Psoas muscle (tissue), 8 donors: ENCODE measurements at places on chromosomes 5 and 9.
A peak's percentile ranks its signal among the peaks of the same experiment; 100 is the strongest.

GRCh38 chr5:20590356-20590755, 602.4 kb upstream of the CDH18 start:
- H3K4me3 ChIP-seq = no peak overlapping the region
- H3K27me3 ChIP-seq = no peaks in the 10 kb centered on the region
- H3K27ac ChIP-seq = no peak overlapping the region
- H3K36me3 ChIP-seq = no peaks in the 10 kb centered on the region
- no peaks in the 10 kb centered on the region for H3K4me1 ChIP-seq

GRCh38 chr5:68315679-68316271, 100.2 kb downstream of the PIK3R1 start:
- no peaks in the 10 kb centered on the region for H3K4me1 ChIP-seq
- no peaks in the 10 kb centered on the region for H3K27me3 ChIP-seq
- H3K27ac ChIP-seq = no peak overlapping the region
- DNase-seq = no peak

DNA sequence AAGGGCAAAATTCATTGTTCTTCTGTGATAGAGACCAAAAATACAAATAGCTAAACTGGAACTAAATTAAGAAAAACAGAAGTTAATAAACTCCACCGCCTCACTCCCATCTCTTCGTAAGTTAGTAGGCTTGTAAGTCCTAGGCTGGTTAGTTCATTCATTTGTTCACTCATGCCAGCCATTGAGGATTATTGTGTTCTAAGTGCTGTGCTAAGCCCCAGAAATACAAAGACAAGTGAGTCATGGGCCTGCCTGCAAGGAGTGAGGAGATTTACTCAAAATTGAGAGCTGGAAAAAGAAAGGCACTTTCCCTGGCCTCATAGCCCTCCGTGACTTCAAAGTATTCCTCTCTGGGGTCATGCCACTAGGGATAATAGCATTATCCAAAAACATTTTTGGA, 8.5 kb downstream of the DOCK8 start:
- DNase-seq = no peak
- no peaks in the 10 kb centered on the region for H3K27me3 ChIP-seq
- H3K36me3 ChIP-seq = no peaks in the 10 kb centered on the region
- H3K4me3 ChIP-seq = no peak overlapping the region

GRCh38 chr5:142145106-142145900, 36.7 kb downstream of the NDFIP1 start:
- no peaks in the 10 kb centered on the region for H3K27me3 ChIP-seq
- H3K4me3 ChIP-seq = no peak overlapping the region
- DNase-seq = peak; percentile 36
- H3K27ac ChIP-seq = no peak overlapping the region
- no peaks in the 10 kb centered on the region for H3K4me1 ChIP-seq

DNA sequence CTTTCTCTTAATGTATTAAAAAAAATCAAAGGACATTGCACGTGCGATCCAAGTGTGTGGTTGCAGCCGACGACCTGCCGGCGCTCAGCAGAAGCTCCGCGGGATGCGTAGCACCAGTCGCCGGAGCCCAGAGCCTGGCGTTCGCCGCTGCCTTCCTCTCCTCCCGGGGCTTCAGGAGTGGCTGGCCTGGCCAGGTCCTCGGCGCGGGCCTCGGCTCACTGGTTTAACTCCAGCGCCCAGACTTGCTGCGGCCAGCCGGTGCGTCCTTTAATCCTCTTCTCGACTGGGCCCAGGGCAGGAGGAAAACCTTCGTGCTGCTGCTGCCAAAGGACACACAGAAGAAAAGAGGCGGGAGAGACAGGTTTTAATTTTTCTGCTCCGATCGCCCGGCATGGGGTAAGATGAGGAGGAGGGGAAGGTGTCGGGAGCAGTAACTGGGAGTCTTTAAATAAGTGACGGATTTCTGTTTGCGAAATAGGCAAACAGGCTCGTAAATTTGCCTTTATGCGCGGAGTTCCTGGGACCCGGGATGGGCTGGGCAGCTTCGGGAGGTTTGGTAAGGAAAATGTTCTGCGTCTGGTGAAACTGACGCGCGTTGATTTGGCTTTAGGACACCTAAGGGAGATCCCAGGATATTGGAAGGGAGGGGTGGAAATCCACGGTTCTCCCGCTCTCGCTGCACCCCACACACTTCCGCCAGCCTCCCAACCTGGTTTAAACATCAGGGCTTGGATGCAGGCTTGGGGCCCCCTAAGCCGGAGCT, 2.3 kb downstream of the HAND1 start:
- DNase-seq = no peak
- H3K4me1 ChIP-seq = peaks cover 52% of the 10 kb centered on the region
- peak overlapping the region; percentile 11 for H3K4me3 ChIP-seq
- no peak overlapping the region for H3K27ac ChIP-seq
- no peaks in the 10 kb centered on the region for H3K36me3 ChIP-seq
- H3K27me3 ChIP-seq = peaks cover 100% of the 10 kb centered on the region

DNA sequence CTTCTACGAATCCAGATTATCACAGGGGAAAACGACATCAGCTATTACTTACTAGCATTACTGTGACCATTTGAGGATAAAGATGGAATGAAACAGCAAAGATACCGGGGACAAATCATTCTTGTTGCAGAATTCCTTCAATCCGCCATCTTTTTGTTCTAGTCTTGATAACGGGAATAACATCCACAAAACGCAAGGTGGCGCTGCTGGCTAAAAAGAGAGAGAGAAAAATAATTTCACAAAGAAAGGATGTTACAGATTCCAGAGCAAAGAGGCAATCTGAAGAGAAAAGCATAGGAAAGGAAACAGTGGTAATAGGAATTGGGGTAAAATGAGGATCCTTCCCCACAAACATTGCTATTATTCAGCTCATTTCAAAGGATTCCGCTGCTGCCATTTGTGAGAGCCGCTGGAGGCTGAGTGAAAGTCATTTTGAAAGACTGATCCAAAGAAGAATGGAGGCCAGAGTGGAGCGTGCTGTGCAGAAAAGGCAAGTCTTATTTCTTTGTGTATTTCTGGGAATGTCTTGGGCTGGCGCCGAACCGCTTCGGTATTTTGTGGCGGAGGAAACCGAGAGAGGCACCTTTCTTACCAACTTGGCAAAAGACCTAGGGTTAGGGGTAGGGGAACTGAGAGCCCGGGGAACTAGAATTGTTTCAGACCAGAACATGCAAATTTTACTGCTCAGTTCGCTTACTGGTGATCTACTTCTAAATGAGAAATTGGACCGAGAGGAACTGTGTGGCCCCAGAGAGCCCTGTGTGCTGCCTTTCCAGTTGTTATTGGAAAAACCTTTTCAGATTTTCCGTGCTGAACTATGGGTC, at the start of gene PCDHB7:
TSS of gene PCDHB7 (plus strand) at position 264 of the 824 bp plus-strand sequence. CDS start at position 456, 192 bp downstream.
- H3K27ac ChIP-seq = no peak within 1 kb of the TSS
- no peak for DNase-seq
- H3K4me3 ChIP-seq = peak within 1 kb of the TSS; percentile 31
- H3K4me1 ChIP-seq = no peaks in the 10 kb centered on the region

DNA sequence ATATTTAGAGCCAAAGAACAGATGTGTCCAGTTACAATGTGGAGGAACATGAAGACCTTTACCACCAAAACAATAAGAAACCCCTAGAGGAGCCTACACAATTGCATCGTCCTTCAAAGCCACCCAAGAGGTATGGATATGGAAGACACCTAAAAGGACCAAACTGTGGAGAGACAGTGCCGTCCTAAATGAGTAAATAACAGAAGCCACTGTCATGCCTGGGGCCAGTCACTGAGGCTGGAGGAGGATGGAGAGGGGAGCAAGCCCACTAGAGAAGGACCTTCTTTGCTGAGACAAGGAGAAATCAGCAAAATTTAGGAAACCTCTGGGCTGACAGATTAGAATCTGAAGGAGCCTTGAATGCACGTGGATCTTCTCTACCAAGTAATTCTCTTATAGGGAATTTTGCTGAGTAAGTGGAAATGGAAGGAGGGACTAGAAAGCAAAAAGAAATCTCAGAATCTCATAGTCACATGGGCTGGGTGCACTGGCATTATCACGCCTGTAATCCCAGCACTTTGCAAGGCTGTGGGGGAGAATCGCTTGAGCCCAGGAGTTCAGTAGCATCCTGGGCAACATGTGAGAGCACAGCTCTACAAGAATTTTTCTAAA, 27.6 kb downstream of the PLEKHG4B start:
- no peaks in the 10 kb centered on the region for H3K4me1 ChIP-seq
- no peak overlapping the region for H3K27ac ChIP-seq
- no peaks in the 10 kb centered on the region for H3K36me3 ChIP-seq
- no peak overlapping the region for H3K4me3 ChIP-seq
- DNase-seq = no peak

DNA sequence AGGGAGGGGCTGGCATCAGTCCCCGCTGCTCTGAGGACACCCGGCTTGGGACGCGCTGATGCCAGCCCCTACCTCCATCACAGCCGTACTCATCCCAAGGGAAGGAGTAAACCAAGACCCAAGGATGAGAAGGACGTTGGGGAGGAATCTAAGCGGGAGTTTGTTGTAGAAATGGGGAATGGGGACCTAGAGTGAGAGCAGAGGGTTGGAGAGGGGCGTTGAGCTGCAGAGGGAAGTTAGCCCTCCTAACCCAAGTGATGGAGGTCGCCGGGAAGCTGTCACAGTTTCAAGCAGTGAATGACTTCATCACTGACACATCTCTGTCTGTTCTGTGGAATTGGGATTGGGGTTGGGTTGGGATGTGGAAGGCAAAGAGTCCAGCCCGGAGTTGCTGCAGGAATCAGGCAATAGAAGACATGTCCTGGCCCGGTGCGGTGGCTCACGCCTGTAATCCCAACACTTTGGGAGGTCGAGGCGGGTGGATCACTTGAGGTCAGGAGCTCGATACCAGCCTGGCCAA, 759 bp upstream of the SUSD1 start:
- no peak overlapping the region for H3K27ac ChIP-seq
- no peak for DNase-seq
- no peak overlapping the region for H3K4me3 ChIP-seq
- H3K27me3 ChIP-seq = peaks cover 17% of the 10 kb centered on the region
- peaks cover 4% of the 10 kb centered on the region for H3K4me1 ChIP-seq
- peaks cover 2% of the 10 kb centered on the region for H3K36me3 ChIP-seq
